ENCODE measurements at places on chromosomes 4 and X. TPM values are rescaled to one million over a fixed set of nuclear protein-coding genes. Genes with fewer than 3 reads are reported as not detected.

The SERPINA7 gene
- not detected for total RNA-seq

The ADAM29 gene
- total RNA-seq = not detected

The SPIN2A gene
- total RNA-seq = 0.32 TPM

The JCHAIN gene
- 0.19 TPM for total RNA-seq

The HS3ST1 gene
- total RNA-seq = 0.12 TPM

Measured in A549 treated with CpdA at 1 μM for 4 hours (cell line).